ENCODE measurements at places on chromosomes 12 and 14.

DNA sequence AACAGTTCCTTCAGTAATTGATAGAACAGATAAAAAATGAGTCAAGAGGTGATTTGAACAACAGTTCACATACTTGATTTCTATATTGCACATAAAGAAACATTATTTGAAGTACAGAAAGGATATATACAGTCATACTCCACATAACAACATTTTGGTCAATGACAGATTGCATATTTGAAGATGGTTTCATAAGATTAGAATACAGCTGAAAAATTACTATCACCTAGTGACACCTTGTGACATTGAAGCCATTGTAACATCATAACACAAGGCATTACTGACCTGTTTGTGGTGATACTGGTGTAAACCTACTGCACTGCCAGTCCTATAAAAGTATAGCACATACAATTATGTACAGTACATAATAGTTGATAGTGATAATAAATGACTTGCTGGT lies 43.1 kb upstream of the ABCC9 start:
- DNase-seq: no peak

DNA sequence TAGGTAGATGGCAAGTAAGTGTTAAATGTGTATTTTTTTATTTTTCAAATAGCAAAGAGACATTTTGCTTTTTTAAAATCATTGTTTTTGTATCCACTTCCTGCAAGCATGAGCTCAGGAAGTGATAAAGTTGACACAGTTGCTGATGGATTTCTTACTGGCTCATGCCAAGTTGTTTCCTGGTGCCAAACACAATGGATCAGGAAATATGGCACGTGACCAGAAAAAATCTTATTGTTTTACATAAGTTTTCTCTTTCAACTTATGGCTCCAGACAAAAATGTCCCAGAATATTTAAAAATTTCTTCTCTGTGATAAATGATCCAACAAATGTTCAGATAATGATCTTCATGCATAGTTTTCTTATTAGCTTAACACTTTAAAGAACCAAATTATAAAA lies 1279.1 kb upstream of the FLRT2 start:
- DNase-seq: no peak

DNA sequence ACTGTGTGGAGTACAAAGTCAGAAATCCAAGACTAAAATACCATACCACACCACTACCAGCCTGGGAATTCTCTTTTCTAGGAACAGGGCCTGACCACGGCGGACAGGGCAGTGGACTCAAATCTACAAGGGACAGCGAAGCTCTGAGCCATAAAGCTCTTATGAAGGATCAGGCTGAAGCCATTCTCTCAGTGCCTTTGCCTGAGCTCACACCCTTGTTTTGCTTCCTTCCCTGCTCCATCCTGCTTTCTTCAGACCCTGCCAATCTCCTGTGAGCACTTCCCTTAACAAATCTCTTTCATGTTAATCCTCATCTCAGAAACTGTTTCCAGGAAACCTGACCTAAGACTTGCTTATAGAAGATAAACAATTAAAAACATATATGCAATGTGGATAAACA lies 398.5 kb downstream of the MDGA2 start:
- no peak for DNase-seq

GRCh38 chr12:54007538-54008259 lies 1.1 kb upstream of the HOXC8 start:
- no peak for DNase-seq

GRCh38 chr14:71308671-71309070 lies 401.4 kb downstream of the PCNX1 start:
- no peak for DNase-seq

- no peak for DNase-seq
These were observed 83.0 kb upstream of the CCDC196 start for GRCh38 chr14:66403183-66403582.

- DNase-seq: no peak
These were observed 254.2 kb downstream of the KIF21A start for GRCh38 chr12:39188689-39189088.

DNA sequence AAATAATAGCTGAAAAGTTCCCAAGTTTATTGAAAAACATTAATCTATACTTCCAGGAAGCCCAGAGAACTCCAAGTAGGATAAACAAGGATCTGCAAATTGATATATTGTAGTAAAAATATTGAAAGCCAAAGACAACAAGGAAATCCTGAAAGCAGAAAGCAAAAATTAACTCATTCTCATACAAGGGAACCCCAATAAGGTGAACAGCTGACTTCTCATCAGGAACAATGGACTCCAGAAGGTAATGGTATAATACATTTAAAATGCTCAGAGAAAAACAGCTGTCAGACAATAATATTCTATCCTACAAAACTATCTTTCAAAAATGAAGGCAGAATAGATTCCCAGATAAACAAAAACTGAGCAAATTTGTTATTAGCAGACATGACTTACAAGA lies 138.1 kb upstream of the BMP4 start:
- DNase-seq: no peak

GRCh38 chr12:39124768-39125167 lies 219.4 kb upstream of the CPNE8 start:
- DNase-seq: no peak

DNA sequence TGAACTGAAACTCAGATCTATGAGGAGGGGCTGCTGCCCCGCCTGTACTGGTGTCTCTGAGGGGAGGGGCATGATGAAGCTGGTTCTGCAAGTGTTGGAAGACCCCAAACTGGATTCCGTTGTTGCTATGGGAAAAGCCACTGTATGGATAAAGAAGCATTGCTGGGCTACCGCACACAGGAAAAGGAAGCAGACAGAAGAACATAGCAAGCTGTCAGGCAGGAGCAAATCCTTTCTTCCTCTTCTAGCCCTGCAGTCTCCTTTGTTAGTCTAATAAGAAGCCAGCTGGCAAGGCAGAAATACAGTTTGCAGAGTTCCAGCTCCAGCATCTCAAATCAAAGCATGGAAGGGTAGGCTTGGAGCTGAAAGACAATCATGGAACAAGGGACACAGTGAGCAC lies 26.3 kb upstream of the NR1H4 start:
- DNase-seq: no peak

- DNase-seq: no peak
These were observed 5.5 kb upstream of the SLC15A5 start for GRCh38 chr12:16282978-16283377.

DNA sequence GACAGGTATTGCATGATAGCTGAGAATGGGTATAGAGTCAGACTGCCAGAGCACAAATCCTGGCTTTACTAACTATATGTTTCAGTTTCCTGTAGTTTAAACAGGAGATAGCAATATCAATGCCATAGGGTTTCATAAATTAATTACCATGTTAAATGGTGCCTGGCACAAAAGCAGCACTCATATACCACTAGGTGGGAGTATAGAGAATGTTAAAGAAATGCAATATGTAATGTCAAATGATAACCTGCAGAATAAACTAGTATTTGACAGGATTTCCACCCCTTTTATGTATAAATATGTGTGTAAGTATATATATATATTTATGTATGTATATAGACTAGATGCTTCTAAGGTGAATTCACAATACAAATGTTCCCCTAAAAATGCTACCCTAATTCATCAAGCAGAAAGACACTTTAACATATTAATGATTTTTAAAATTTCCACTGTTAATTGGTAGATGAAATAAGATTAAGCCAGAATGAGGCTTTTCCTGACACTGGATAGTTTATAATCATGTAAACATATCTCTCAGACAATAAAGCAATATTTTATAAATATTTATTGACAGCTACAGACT lies 8.6 kb downstream of the WDR89 start:
- DNase-seq: no peak

- DNase-seq: no peak
These were observed 34.0 kb downstream of the EGLN3 start for GRCh38 chr14:33916663-33917565.

DNA sequence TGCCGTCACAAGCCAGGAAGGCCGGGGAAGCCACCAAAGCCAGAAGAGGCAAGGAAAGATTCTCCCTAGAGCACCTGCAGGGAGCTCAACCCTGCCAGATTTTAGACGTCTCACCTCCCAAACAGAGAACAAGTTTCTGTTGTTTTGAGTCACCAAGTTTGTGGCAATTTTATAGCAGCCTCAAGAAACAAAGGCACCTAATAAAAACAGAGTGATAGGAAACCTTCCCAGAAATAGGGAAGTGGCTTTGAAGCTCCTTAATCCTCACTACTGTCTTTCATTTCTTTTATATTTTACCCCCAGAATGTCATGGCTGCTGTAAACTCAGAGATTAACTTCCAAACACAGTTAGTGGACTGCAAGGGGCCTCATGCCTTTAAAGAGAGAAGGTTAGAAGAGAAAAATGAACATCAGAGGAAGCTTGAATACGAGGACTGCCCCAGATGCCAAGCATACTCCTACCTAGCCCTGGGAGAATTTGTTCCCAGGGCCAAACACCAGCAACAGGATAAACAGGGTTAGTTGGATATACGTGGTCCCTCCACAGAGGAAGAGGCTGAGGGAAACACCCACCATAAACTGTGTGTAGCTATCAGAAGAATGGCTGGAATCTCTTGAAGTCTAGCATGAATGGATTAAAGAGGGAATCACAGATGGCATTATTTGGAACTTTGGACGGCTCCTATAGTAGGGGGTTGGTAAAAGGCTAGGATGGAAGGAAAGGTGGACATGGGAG lies 148.3 kb downstream of the KCNA5 start:
- DNase-seq: no peak

DNA sequence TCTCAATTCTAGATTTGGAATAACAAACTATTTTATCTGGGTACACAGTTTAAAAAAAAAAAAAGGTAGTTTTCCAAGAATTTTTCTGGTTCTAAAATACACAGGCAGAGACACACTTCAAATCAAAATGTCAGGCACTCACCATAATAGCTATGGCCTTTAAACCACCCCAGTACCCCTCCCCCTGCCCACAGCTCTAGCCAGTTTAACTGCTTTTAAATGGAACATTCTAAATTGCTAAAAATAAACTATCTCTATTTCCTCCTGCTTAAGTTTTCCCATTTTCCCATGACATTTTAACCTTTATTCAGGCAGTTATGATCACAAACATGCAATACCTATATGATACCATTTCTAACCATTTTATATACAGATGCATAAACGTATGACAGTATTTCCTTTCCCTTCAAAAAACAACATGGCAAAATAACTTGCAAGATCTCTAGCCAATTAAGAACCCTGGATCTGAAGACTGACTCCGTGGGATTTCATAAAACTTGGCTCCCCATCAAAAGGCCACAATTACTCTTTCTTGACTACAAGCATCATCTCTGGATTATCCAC lies 46.3 kb downstream of the PPP2R5E start:
- DNase-seq: no peak

DNA sequence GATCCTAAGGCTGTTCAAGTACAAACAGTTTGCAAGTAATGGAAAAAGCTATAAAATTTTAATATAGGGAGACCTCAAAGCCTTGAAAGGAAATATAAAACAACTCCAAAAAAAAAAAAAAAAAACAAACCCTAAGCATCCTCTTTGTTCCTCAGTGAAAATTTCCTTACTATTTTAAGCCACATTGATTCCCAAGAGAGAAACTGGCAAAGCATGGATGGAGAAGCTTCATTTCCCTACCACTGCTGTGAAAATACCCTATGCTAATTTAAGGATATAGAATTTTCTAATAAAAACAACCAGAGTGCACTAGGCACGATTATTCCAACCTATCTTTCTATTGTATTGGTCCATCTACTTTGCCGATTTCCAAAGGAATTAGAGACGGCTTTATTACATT lies 283.1 kb downstream of the CACNA1C start:
- no peak for DNase-seq

- no peak for DNase-seq
These were observed 1.2 kb upstream of the RHOJ start for GRCh38 chr14:63203015-63203414.

- DNase-seq: no peak
These were observed 103.9 kb downstream of the AKAP6 start for GRCh38 chr14:32432813-32433538.

DNA sequence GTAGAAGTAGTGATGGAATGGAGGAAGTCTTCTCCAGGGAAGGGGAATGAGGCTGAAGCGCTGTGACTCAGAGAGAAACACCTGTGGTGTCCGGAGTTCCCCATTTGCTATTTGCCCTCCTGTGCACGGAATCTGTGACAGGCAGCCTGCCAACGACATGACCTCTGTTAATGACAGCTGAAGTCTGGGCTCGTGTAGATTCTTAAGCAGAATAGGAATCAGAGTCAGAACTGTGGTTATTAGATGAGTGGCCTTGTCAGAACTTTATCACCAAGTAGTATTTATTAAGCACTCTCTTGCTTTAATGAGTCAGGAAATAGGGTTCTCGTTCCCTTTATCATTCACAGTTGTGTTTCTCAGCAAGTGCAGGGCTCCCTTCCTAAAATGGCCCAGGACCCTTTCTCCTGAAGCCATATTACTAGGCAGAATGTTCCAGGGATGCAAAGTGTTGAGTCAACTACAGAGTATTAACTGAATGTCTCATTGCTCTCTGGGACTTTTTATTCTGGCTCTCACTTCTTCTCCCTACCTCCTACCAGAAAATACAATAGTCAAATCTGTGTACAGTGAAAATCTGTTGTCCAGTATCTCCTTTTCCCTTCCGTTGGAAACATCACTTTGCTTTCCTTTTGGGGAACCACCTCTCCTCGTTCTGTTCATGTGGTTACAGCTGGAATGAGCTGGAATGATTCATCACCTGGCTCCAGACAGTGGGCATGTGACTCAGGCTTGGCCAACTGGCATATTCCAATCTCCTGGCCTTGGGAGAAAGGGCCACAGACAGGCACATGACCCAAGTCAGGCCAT lies 77.8 kb upstream of the MAX start:
- DNase-seq: no peak

- no peak for DNase-seq
These were observed 912.2 kb downstream of the FLRT2 start for GRCh38 chr14:86442135-86442534.

DNA sequence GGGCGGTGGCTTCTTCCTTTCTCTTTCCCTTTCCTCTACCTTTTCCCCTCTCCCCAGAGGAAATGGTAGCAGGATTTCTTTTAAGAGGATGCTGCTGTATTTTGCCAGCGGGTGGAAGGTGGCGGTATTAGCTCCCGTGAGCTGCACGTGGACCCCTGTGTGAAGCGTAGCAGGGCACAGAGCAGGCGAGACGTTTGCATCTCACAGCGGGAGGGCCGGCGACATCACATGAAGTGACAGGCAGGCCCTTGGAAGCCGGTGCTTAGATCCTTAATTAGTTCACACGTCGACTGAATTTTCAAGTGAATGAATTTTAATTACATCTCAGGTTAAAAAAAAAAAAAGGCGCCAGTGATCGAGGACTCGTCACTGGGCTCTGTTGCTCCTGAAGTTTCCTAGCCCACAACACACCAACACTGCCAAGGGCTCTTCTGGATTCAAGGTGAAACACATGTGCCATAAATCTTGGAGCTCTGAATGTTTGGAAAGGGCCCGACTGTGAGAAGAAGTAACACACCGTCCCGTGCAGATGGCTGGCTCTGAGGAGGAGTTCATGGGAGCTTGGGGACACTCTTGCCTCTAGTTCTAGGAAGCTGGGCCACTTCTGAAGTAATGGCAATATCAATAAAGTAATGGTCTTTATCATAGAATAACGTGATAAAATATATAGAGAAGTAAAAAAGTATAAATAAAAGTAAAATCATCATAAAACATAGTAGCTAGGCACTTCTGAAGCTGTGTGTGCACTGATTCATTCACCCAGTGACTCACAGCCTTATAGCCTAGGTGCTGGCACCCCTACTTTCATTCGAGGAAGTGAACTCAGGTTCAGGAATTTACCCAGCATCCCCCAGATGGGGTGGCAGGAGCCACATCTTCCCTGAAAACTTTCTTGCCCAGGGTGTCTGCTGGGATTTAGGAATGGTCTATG lies 75.3 kb downstream of the AACS start:
- DNase-seq: no peak

- DNase-seq: no peak
These were observed 782.5 kb downstream of the C12orf50 start for GRCh38 chr12:87246726-87247125.
